SHP77 (cell line): ENCODE measurements at places on chromosomes 3 and 15.

DNA sequence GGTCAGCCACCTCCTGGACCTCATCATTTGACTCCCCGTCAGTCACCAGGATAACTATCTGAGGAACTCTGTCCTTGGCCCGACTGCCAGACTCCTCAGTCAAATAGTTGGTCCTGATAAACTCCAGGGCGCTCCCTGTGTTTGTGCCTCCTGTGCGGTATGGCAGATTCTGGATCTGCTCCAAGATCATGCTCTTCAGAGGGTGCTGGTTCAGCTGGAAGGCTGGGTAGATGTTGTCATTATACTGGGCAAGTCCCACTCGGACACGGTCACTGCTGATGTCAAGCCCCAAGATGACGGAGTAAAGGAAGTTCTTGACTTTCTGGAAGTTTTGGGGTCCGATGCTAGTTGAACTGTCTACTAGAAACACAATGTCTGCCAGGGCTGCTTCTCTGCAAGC lies 31.1 kb upstream of the CAPN7 start:
- DNase-seq = no peak

- DNase-seq = no peak
Observed at GRCh38 chr3:149374391-149374790, 3.1 kb downstream of the TM4SF1 start.

- DNase-seq = no peak
Observed at GRCh38 chr3:72411126-72411525, 437.1 kb downstream of the SHQ1 start.

- no peak for DNase-seq
Observed at GRCh38 chr15:87322870-87323269, 933.7 kb downstream of the NTRK3 start.

GRCh38 chr3:65006300-65006739 lies 318.5 kb upstream of the ADAMTS9 start:
- DNase-seq = no peak

DNA sequence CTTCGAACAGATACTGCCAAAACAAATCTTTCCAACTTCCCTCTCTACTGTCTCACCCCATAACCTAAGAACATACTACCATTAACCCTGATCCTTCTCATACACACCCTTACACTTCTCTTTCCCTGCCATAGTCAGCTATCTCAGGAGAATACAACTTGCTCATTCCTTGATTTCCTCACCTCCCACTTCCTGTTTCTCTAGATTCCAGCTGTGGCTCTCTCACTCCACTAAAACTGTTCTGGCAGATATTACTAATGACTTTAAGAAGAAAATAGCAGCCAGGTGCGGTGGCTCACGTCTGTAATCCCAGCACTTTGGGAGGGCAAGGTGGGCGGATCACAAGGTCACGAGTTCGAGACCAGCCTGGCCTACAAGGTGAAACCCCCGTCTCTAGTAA lies 4.6 kb downstream of the LSG1 start:
- no peak for DNase-seq

GRCh38 chr3:12235691-12236090 lies 53.2 kb upstream of the PPARG start:
- no peak for DNase-seq
